ENCODE measurements at places on chromosomes 2 and 18.

DNA sequence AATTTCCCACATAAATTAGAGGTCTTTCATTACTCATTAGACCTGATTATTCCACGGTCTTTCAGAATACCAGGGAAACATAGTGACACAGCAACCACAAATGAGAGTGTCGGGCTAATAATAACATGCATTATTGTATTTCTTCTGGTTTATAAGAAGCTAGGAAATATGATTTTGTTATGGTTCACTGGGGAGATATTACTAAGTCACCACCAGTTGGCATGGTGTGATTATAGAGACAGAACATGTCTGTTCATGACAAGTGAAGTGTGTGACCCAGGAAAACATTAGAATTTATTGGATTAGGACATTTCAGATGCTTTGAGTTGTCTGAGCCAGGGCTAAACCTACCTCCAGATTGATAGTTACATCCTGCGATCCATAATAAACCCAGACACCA lies 494.4 kb downstream of the FBXO15 start:
- DNase-seq: no peak

DNA sequence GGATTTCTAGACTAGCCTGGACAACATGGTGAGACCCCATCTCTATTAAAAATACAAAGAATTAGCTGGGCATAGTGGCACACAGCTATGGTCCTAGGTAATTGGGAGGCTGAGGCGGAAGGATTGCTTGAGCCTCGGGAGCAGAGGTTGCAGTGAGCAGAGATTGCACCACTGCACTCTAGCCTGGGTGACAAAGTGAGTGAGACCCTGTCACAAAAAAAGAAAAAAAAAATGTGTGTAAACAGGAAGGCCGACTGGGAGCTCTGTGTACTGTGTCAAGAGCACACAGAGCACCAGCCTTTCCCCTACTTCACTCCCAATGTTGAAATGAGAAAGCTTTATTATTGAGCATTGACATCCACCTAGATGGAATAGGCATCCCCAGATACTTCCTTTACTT lies 681.7 kb upstream of the FSHR start:
- no peak for DNase-seq

GRCh38 chr2:207847098-207847806 lies 77.5 kb upstream of the FZD5 start:
- DNase-seq: no peak

GRCh38 chr18:57014772-57015413 lies 132.0 kb upstream of the BOD1L2 start:
- DNase-seq: no peak
